Chondrocyte (in vitro differentiated cells): ENCODE measurements at places on chromosomes 3 and 15. TPM values are rescaled to one million over a fixed set of nuclear protein-coding genes. Genes with fewer than 3 reads are reported as not detected.

DNA sequence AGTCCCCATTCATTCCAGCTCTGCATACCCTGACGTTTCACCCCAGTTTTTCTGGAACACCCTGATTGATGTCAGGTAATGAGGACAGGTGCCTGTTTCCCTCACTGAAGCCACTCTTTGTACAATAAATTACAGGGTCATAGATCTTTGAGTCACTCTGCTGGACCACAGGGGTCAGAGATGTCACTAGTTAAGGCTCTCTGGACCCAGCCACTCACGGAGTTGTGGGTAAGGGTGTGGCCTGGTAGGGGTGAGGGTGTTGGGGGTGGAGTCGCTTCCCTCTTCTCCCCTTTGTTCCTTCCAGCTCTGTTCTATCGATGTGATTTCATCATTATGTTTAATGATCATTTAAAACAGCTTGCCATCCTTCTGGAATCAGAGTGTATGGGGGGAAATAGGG lies 512 bp downstream of the IQCF5 start:
- H3K4me3 ChIP-seq: no peak overlapping the region
- H3K4me1 ChIP-seq: no peaks in the 10 kb centered on the region
- no peak overlapping the region for H3K27ac ChIP-seq
- H3K27me3 ChIP-seq: peaks cover 22% of the 10 kb centered on the region
- H3K36me3 ChIP-seq: no peaks in the 10 kb centered on the region
- DNase-seq: no peak

DNA sequence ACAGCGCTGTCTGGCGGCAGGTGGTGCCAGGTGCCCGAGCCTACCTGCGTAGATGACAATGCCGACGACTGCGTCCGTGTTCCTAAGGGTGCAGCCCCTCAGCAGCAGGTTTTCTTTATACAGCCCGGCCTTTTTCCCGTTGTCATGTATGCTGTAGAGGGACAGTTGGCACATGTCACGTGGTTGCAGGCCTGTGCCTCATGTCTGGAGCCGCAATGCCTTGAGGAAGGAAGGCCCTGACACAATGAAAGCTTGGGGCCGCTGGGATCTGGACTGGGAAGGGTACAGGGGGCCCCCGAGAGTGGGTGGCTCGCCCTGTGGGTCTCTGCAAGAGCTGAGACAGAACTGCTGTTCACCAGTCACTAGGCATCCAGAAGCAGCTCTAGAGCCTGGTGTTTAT lies 136.0 kb downstream of the ATP10A start:
- peaks cover 49% of the 10 kb centered on the region for H3K36me3 ChIP-seq
- H3K4me3 ChIP-seq: no peak overlapping the region
- no peaks in the 10 kb centered on the region for H3K27me3 ChIP-seq
- H3K4me1 ChIP-seq: peaks cover 45% of the 10 kb centered on the region
- no peak for DNase-seq

DNA sequence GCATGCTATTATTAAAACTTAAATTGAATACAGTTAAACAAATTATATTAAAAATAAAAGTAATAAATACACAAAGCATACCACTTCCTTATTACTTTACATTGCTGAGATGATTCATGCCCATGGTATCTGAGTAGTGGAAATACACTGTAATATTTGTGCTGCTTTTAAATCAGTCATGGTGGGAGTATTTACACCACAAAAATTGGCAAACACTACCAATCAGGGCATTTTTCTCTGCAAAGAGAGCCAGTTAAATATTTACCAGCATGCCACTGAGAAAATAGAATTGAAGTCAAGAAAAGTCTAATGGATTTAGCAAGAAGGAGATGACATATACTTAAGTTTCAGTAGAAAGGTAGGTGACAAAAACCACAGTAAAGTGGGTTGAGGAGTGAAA lies 19.6 kb downstream of the PPARG start:
- no peak for DNase-seq
- H3K4me1 ChIP-seq: peaks cover 19% of the 10 kb centered on the region
- H3K27ac ChIP-seq: peak overlapping the region; percentile 78
- no peak overlapping the region for H3K4me3 ChIP-seq

- H3K4me3 ChIP-seq: no peak overlapping the region
- peaks cover 62% of the 10 kb centered on the region for H3K4me1 ChIP-seq
- no peak for DNase-seq
- peak overlapping the region; percentile 88 for H3K27ac ChIP-seq
- peaks cover 51% of the 10 kb centered on the region for H3K36me3 ChIP-seq
Measured at GRCh38 chr15:68415501-68416157, 16.3 kb downstream of the ITGA11 start.

DNA sequence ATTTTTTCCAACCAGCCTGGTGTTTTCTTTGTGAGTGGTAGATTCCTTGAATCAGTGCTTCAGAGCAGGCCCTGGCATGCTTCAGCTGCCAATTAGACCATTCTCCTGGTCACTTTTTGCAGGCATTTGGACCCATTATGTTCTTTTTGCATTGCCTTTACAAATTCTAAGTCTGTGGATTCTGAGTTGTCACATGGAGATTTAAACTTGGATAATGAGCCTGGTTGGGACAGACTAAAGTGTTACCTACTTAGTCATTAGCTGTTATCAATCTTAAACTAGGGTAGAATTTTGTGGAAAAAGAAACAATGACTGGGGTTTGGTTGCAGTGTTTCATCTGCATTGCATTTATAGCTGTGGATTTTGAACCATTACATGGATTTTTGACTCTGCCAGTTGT lies 40.6 kb downstream of the ARHGEF26 start:
- no peak for DNase-seq
- H3K4me3 ChIP-seq: no peak overlapping the region
- no peak overlapping the region for H3K27ac ChIP-seq
- H3K4me1 ChIP-seq: peaks cover 5% of the 10 kb centered on the region
- H3K36me3 ChIP-seq: no peaks in the 10 kb centered on the region

DNA sequence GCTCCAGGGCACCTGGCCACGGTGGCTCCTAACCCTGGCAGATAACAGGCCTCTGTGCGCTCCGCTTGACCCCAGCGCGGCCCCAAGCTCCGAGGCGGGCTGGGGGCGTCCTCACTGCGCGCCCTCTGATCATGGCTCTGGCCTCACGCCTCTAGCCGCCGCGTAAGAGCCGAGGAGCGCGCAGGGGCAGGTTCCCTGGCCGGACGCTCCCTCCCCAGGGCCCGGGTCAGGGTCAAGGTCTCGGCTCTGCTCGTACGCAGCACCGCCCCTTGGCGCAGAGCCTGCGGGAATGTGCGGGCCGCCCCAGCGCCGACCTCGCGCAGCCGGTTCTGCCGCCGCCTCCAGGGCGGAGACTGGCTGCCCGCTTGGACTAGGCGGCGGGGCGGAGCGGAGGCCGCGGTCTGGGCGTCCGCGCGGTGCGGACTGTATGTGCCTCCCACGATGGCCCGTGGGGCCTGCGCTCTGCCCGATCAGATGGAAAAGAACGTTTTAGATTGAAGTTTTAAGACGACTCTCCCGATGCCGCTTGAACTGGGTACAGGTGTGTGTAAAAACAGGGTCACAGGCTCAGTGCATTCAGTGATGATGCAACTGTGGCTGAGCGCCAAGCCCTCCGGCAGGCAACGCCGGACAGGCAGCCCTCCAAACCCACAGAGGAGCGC lies 40.8 kb downstream of the CHST14 start:
- DNase-seq: no peak
- H3K4me3 ChIP-seq: peak overlapping the region; percentile 73
- no peaks in the 10 kb centered on the region for H3K27me3 ChIP-seq
- H3K36me3 ChIP-seq: no peaks in the 10 kb centered on the region

GRCh38 chr3:35932995-35933394 lies 293.7 kb downstream of the ARPP21 start:
- peaks cover 6% of the 10 kb centered on the region for H3K4me1 ChIP-seq
- no peaks in the 10 kb centered on the region for H3K36me3 ChIP-seq
- no peak overlapping the region for H3K4me3 ChIP-seq
- no peaks in the 10 kb centered on the region for H3K27me3 ChIP-seq

DNA sequence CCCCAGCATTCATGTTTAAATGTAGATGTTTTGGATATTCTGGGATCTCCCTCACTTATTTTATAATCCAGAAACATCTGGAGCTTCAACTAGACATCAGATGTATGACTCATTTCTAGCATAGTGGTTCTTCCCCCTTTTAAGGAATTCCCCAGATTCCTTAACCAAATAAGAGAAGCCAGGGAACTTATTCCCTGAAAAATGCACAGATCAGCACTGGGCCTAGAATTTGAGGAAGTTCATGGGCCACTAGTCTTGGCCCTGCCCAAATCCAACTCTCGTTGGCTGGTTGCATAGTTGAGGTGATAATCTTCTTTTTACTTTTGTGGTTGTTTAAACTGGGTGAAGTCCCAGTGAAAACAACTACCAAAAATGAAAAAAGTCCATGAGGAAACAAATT lies 20.4 kb downstream of the RARRES1 start:
- no peak for DNase-seq
- H3K27me3 ChIP-seq: no peaks in the 10 kb centered on the region
- peaks cover 18% of the 10 kb centered on the region for H3K36me3 ChIP-seq
- H3K4me3 ChIP-seq: no peak overlapping the region
- peak overlapping the region; percentile 84 for H3K27ac ChIP-seq

DNA sequence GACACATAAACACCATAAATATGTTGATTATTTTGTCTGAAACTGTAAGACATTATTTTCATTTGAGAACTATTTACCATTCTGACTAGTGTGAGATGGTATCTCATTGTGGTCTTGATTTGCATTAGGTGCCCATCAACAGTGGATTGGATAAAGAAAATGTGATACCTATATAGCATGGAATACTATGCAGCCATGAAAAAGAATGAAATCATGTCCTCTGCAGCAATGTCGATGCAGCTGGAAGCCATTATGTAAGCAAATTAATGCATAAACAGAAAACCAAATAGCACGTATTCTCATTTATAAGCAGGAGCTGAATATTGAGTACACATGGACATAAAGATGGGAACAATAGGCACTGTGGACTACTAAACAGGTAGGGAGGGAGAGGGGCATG lies 258.7 kb upstream of the TPRG1 start:
- no peak overlapping the region for H3K27ac ChIP-seq
- H3K36me3 ChIP-seq: peaks cover 14% of the 10 kb centered on the region
- no peak for DNase-seq
- no peaks in the 10 kb centered on the region for H3K27me3 ChIP-seq

DNA sequence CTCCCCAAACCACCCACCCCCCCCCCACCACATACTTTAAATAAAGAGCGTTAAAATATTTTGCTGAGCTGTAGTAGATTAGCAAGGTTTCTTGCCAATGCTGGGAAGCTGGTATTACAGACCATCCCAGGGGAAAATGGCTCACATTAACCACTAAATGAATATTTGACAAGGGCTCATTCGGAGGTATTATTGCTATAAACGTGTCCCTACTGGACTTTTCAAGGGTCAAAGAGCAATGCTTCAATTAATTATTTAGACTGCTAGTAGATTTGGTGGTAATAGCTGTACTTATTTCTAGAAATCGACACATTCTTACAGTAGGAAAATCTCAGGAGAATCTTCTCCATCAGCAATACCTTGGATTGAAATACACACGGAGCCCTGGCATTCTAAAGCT lies 5.2 kb downstream of the SOX2 start:
- no peak overlapping the region for H3K4me3 ChIP-seq
- H3K36me3 ChIP-seq: no peaks in the 10 kb centered on the region
- H3K27ac ChIP-seq: no peak overlapping the region
- no peak for DNase-seq

GRCh38 chr3:139339219-139339906 lies 4.5 kb upstream of the MRPS22 start:
- no peak overlapping the region for H3K4me3 ChIP-seq
- peaks cover 4% of the 10 kb centered on the region for H3K4me1 ChIP-seq
- peaks cover 32% of the 10 kb centered on the region for H3K27me3 ChIP-seq
- peaks cover 3% of the 10 kb centered on the region for H3K36me3 ChIP-seq

- DNase-seq: no peak
- no peaks in the 10 kb centered on the region for H3K27me3 ChIP-seq
- H3K4me3 ChIP-seq: no peak overlapping the region
- H3K4me1 ChIP-seq: peaks cover 20% of the 10 kb centered on the region
- H3K36me3 ChIP-seq: peaks cover 8% of the 10 kb centered on the region
Measured at GRCh38 chr3:128348805-128349531, 117.7 kb downstream of the DNAJB8 start.

The COL7A1 gene
- total RNA-seq: 15.9 to 36.6 TPM (median 36.5 TPM) in 3 replicates

The CISH gene
- 0.85 to 1.8 TPM (median 1.8 TPM) in 3 replicates for total RNA-seq

The UBE3A gene
- 75.9 to 88.3 TPM (median 85.2 TPM) in 3 replicates for total RNA-seq
